ENCODE measurements at places on chromosomes 7 and 10. TPM values are rescaled to one million over a fixed set of nuclear protein-coding genes. Genes with fewer than 3 reads are reported as not detected.

POR gene
- total RNA-seq = 210 TPM

GRCh38 chr10:5840314-5841307 is 27.4 kb upstream of the GDI2 start:
- no peak for DNase-seq

GRCh38 chr10:27138277-27138676 is 15.9 kb downstream of the YME1L1 start:
- no peak for DNase-seq

ASB4 gene
- 0.29 TPM for total RNA-seq

SLIT1 gene
- total RNA-seq = 0.45 TPM

GRCh38 chr10:132447446-132448247 is 50.6 kb downstream of the PWWP2B start:
- DNase-seq = no peak

CYP2C9 gene
- 0.82 TPM for total RNA-seq

NOLC1 gene
- 55.3 TPM for total RNA-seq

GRID1 gene
- total RNA-seq = 1.1 TPM

DNA sequence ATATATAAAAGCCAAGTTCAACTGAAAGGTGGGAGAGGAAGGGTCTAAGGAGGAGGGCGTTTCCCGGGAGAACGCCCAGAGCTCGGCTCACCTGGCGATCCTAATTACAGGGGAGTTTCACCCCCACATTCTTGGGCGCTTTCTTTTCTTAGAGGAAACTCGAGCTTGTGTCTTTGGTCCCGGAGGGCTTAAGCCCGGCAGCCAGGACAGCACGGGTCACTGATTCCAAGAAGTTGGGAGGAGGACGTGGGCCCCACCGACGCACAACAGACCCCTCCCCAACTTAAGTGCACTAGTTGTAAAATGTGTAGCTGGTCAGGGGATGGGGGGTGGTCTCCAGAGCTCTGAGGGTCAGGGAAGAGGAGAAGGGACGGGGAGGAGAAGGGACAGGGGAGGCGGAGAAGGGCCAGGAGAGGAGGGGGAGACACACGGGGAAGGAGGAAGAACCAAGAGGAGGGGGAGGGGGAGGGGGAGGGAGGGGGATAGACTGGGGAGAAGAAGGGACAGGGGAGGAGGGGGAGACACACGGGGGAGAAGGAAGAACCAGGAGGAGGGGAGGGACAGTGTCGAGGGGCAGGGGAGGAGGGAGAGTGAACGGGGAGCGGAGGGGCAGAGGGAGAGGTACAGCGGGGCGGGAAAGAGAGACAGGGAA is 874 bp downstream of the BAIAP2L1 start:
- DNase-seq = no peak

DNA sequence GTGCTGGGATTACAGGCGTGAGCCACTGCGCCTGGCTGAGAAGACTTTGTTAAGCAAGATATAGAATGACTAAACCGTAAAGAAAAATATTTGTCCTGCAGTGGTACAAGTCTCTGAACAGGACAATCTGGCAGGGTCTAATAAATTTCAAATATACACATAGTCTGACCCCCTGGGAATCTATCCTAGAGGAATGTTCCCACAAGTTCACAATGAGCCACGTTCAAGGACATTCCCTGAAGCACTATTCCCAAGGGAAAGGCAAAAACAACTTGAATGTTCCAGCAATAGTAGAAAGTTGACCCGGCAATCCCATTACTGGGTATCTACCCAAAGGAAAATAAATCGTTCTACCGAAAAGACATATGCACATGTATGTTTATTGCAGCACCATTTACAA is 82.0 kb downstream of the HIP1 start:
- no peak for DNase-seq

- DNase-seq = no peak
These were observed 18.6 kb upstream of the SMO start for GRCh38 chr7:129169686-129170440.

- DNase-seq = no peak
These were observed 123.4 kb upstream of the ZNF746 start for GRCh38 chr7:149620961-149621360.
